ENCODE measurements at places on chromosomes 1 and 21.

DNA sequence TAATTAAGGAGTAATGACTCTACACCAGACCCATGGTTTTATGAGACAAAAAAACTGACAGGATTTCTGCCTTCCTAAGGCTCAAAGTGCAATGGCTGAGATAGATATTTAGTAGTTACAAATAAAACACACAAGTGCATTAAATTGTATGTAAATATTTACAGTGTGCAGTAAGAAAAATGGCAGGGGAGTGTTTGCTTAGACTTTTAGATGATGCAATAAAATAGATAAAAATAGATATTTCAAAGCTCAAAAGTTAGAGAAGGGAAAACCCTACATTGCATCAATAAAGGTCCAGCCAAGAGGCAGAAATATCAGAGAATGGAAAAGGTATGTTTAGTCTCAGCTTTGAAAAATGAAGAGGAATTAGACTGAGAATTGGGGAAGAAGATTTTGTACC, 226.3 kb upstream of the FGGY start:
- DNase-seq = no peak

DNA sequence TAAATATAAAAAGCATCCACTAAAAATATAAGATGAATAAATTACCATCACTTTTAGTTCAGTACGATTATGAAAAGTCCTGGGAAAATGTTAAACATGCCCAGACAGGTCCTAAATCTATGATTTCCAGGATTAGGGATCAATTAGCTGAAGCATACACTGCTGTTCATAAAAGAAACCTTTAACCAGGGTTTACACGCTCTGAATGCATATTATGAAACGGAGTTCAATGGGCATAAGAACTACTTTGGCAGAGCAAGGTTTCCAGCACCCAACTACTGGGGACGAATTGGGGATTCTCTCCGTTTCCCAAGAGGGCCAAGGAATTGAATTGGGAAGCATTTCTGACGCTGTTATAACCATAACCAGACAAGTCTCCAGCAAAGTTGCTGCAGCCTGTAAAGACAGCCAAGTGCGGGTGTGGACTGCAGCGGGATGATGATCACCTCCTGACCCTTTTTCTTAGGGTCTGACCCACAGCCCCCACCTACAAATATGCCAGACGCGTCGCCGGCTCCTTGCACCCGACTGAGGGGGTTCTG, 1.6 kb downstream of the SLC30A1 start:
- no peak for DNase-seq

DNA sequence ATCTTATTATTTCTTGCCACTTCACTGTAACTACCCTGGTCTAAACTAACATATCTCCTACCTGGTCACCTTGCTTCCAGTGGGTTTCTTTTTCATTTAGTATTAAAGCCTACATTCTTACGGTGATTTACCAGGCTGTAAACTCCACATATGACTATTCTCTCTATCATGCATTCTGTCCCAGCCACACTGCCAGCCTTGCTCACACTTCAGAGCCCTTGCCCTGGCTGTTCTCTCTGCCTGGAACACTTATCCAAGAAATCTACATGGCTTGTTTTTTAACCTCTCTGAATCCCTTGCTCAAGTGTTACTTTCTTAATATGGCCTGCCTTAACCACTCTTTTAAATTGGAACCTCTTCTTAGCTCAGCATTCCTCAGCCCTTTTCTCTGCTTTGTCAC, 212.7 kb downstream of the GPR52 start:
- no peak for DNase-seq

DNA sequence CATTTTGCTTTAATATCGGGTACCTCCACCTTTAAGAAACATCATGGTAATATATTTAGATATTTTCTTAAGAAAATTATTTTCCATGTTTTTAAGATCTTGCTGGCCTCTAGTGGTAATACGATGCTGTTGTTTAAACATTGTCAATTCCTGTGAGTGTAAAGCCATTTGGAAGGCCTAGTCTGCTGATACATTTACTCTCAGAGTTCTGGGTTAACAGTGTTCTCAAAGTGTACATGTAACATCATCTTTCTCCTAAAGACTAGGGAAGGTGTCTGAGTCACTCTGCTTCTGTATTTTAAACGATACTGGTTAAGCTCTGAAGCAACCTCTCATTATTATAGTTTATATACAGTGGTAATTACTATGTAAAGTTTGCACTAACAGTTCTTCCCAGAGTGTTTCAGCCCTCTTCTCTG, 189.1 kb downstream of the RASAL2 start:
- DNase-seq = no peak

GRCh38 chr1:15311880-15312279, 64.9 kb downstream of the FHAD1 start:
- DNase-seq = no peak
